Substantia nigra (tissue), 51 donors: ENCODE measurements at places on chromosomes 12 and 14.
A peak's percentile ranks its signal among the peaks of the same experiment; 100 is the strongest.

GRCh38 chr12:43493261-43493797, 58.7 kb downstream of the ADAMTS20 start:
- DNase-seq = no peak

DNA sequence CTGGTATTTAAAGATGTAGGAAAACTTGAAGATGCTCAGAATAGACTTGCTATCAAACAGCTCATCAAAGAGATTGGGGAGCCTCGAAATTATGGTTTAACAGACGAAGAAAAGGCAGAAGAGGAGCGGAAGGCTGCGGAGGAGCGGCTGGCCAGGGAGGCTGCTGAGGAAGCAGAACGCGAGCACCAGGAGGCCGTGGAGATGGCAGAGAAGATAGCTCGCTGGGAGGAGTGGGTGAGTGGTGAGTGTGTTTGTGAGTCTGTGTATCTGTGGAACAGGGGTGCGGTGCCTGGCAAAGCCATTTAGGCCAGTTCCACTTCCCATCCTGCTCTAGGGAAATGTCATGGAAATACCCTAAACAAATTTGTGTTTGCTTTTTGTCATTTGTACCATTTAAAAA, 19.2 kb upstream of the PAPOLA start:
- no peak for DNase-seq

GRCh38 chr14:102573591-102574046, 18.8 kb upstream of the RCOR1 start:
- DNase-seq = no peak

DNA sequence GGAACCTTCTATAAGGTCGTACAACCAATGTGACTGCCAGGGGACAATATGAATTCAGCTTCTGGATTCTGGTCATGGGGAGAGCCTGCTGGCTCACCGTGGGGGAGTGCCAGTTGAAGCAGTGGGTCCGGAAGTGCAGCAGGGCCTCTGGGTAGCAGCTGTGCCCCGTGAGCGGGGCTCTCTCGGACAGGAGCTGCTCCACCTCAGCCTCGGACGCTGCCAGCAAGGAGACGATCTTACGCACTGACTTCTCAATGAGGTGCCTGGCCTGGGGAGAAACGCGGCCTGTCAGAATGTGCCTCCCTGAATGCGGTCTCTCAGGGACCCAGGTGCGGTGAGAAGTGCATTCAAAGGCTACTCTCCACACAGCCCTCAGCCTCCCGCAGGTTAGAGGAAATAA, 42.0 kb downstream of the LGMN start:
- DNase-seq = no peak

- DNase-seq = no peak
Measured at GRCh38 chr12:848882-849527, 96.6 kb downstream of the WNK1 start.

DNA sequence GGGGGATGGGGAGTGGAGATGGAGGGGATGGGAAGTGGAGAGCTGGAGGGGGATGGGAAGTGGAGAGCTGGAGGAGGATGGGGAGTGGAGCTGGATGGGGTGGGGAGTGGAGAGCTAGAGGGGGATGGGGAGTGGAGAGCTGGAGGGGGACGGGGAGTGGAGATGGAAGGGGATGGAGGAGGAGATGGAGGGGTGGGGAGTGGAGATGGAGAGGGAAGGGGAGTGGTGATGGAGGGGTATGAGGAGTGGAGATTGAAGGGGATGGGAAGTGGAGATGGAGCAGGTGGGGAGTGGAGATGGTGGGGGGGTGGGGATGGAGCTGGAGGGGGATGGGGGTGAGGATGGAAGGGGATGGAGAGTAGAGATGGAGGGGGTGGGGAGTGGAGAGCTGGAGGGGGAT, 26.1 kb downstream of the NCOR2 start:
- no peak for DNase-seq

DNA sequence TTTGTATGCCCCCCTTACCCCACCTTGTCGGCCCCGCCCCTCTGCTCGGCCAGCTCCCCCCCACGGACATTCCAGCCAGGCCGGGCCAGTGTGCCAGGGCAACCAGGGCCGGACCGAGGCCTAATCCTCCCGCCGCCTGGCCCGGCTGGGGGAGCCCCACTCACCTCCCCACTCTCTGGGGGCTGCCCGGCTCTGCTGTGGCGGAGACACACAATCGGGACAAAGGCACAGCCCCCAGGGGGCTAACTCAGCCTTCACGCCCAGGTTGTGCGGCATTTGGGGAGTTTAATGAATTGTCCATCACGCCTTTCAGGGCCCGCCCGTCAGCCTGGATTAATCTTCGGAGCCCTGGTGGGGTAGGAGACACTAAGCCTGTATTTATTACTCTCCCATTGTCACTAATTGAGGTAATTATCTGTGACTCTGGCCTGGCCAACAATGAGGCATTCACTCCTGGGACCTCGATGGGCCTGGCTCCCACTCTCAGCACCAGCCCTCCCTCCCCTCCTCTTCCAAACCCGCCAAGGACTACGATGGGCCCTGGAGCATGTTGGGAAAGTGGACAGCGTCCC, 8.7 kb downstream of the WNT1 start:
- no peak for DNase-seq

DNA sequence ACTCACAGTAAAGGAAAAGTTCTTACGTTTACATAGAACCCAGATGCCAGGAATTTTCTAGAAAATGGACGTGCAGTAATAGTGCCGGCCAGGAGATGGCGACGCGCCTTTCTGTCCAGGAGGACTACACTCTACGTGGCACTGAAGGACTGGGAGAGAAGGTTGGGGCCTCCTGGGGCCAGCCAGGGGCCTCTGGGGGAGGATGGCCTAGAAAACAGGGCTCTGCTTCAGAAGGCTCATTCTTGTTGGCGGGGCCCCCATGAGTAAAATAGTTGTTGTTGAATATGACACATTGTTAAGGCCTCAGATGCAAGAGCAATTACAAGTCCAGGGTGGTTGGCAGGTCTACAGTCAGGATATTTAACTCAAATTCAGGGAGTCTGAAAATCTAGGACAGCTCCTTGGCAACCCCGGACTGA, 120.1 kb upstream of the MAX start:
- DNase-seq = peak; percentile 73

DNA sequence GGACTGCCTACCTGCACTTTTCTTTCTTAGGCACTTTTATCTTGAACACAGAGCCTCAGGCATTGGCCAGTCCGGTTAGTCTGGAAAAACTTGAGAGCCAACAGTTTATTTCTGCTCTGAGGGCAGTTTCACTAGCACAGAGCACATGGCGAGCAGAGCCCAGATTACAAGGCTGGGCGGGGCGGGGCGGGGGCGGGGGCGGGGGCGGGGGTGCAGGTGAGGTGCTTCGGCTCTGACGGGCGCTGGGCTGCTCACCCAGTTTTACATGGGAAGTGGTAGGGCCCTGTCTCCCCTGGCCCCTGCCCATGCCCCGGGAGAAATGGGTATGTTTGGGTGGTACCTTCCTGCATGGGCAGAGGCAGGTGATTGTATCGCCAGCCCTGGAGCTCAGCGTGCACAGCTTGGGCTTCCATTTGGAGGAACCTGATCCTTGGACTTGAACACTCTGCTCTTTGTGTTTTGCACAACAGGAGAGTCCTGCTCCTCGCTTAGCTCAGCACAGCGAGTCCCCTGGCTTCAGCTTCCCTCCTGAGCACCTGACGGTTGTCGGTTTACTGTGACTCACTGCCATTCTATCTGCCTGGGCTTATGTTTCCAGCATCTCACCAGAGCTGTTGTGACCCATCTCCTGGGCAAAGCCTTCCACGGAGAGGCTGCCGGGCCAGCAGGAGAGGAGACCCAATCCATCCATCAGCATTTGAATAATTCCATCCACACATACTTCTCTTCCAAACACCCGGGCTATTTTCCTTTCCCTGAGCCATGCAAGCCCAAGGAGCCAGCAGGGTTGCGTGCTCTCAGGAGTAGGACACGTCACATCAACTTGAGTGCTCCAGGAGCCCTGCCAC, 108.5 kb downstream of the ARF6 start:
- DNase-seq = no peak

- DNase-seq = no peak
Measured at GRCh38 chr12:47080725-47081502, 1.2 kb upstream of the AMIGO2 start.

GRCh38 chr14:83151571-83151970, 1617.9 kb upstream of the SEL1L start:
- no peak for DNase-seq

- no peak for DNase-seq
Measured at GRCh38 chr14:93764211-93764659, 24.1 kb downstream of the PRIMA1 start.

DNA sequence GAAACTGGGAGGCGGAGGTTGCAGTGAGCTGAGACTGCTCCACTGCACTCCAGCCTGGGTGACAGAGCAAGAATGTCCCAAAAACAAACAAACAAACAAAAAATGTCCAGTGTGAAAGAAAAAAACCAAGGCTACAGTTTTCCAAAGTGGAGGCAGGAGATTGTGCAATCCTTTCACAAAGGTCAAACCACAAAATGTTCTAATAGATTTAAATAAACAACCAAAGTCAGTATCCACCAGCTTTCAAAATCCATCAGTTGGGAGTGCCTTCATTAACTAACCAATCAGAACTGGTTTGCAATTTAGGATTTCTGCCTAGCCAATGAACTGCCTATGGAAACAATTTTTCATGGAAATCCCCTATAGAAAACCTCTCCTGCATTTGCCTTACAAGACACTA, 52.3 kb upstream of the TRIM9 start:
- no peak for DNase-seq

DNA sequence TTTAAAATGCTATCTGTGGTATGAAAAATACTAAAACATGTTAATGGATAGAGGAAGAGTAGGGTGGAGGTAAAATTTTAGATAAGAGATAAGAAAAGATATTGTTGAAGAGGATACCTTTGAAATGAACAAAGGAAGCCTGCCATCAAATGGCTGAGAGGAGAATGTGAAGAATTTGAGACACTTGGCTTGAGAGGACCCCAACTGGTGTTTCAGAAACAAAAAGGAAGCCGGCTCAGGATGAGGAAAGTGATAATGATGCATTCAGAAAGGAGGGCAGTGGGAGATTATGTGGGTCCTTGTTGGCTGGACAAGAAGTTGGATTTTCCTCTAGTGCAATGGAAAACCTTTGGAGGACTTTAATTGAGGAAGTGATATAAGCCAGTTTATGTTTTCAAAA, 264.4 kb downstream of the DUSP6 start:
- DNase-seq = no peak

- no peak for DNase-seq
Measured at GRCh38 chr14:81472096-81472800, 61.4 kb downstream of the SEL1L start.

DNA sequence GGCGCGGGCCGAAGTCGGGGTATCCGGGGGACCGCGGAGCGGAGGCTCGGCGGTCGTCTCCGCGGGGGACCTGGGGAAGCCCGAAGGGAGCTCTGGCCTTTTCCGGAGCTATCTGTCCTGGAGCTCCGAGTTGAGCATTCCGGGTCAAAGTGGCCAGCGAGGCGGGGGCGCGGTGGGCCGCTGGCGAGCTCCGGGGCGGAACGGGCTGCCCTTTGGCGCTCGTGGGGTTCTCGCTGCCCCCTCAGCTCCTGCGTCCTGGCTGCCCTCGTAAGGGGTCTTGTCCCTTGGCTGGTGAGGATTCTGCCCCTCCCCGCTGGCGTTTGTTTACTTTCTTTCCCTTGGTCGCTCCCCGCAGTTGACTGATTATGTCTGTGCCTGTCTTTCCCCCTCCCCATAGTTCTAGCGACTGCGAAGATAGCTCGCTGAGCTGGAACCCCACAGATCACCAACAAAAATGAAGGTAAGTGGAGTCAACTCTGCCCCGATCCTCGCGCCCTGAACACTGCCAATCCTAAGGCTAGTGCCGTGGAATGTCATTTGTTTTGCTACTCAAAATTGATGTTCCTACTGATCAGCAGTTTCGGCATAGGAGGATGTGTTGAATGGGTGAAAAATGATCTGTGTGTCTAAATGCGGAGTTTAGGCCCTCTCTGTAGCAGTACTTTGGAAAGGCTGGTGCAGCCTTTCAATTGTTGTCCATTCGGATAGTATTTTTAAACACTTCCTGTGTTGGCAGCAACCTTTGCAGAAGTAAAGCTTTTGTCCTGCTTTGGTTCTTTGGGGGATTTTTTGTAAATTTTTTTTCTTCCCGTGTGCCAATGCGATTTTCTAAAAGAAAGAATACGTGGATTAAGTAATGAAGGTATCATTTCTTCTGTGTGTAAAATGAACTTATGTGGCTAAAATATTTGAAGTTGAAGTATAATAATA, 1.3 kb downstream of the ARID4A start:
- peak; percentile 39 for DNase-seq

DNA sequence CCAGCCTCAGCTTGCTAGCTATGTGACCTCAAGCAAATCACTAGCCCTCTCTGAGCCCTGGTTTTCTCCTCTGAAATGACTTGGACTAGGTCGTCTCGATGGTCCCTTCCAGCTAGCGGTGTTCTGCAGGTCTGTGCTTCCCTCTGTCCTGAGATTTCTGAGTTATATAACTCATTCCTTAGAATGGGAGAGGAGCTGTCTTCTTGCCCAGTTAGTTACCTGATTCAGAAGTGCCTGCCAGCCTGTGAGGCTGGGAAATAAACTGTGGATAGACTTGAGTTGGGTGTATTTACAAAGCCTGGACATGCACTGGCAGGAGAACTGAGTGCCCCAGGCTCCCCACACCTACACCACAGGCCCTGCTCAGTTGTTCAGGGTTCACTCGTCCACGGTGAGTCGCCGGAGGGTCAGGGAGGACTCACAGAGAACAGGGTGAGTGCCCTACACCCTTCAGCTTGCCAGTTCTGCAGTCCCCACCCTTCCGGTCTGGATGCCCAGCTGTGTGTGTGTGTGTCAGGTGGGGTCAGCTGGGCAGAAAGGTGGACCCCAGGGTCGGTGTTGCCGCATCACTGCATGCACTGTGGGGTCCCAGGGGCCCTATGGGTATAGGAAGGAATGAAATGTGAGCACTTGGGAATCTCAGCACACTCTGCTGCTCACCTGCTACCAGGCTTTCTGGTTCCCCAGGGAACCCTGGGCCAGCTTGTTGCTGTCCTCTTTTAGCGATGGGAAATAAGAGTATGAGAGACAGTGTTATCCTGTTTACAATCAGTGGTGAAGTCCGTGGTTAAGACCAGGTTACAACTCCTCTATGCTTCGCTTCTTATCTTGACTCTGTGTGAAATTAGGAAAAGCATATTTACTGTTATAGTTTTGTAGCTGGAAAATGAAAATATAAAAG, 348.2 kb downstream of the DPF3 start:
- DNase-seq = no peak

DNA sequence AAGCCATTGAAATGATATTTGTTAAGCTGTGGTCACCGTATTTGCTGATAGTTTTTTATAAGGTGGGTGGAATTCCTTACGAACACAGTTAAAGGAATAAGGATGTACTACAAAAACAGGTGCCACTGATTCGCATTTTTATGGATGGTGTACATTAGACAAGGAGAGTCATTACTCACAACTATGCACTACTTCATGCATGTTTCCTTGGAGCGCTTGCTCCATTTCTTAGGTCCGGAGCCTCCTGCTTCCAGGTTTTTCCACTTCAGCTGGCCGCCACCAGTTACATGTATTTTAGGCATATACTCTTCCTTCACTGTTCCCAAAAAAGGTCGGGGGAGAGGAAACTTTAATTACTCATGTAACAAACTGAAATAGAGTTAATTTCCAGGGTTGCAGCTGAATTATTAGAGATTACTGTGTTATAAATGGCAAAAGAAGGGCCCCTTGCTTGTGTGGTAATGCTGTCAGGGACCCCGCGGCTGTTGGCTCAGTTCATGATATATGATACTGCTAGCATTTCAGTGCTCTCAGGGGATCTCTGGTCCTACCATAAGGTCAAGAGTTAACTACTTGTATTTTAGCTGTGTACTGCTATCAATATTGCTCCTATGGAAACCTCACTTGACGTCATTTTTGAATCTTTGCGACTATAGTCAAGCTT, 454.7 kb downstream of the NPAS3 start:
- DNase-seq = no peak
